ENCODE measurements at places on chromosomes 11 and 22.

- no peak for DNase-seq
Observed at GRCh38 chr22:38793317-38793716, 626 bp downstream of the DNAL4 start.

DNA sequence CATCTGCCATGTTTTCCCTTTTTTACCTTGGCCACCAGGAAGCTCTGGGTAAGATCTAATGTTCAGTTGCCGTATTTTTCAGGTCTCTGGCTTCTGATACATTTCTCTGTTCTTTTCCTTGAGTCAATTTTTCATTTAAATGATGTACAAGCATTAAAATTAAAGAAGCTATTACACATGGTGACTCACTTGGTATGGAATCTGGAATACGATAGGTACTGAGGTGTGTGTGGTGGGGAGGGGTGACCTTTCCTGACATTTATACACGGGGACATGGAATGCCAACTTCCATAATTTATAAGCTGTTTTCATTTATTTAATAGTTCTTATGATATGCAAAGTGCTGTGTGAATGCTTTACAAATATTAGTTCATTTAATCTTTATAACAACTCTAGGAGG is 47.8 kb upstream of the ALX4 start:
- no peak for DNase-seq

DNA sequence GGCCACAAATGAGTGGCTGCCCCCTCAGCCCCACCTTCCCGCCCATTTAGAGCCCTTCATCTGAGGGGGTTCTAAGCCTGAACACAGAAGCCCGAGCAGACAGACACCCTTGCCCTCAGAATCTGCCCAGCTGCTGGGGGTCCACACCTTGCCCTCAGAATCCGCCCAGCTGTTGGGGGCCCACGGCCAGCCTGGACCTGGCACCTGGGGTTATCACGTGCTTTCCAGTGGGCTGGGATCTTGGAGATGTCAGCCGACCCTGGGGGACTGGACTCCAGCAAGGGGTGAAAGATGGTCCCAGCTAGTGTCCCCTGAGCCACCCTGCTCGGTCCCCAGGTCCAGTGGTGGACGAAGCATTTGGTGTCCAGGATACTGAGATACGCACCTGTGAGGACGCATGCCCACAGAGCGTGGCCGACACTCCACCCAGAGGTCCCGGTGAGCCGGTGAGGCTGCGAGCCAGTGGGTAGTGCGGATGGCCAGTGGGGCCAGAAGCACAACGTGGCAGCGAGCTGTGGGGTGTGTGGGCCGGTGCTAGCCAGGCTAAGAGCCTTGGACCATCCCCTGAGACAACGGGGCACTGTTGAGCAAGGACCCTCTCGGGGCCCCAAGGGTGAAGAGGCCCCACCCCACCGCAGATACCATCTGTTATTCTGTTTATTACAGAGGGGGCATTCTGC is 3.1 kb upstream of the CTSD start:
- no peak for DNase-seq

GRCh38 chr22:47813661-47814060 is 1051.2 kb downstream of the TBC1D22A start:
- DNase-seq, result no peak

DNA sequence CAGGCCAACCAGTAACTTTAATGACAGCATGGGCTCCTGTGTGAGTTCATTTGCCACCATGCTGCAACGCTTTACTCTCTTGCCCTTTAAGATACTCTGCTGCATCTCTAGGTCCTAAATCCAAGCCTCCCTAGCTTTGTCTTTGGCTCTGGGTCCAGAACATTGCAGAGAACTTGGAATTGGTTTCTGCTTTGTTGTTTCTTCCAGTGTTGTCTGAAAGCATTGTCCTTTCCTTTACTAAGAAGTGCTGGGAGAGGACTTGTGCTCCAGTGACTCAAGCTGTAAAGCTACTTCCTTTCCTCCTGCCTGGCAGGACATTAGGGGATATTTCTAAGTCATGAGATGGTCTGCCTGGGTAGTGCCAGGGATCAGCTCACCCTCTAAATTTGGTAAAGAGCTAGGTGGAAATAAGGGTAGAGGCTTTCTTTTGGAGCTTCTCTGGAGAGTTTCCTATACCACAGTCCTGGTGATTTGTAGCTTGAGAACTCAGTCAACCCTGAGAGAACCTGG is 202.5 kb upstream of the CADM1 start:
- DNase-seq, result no peak

DNA sequence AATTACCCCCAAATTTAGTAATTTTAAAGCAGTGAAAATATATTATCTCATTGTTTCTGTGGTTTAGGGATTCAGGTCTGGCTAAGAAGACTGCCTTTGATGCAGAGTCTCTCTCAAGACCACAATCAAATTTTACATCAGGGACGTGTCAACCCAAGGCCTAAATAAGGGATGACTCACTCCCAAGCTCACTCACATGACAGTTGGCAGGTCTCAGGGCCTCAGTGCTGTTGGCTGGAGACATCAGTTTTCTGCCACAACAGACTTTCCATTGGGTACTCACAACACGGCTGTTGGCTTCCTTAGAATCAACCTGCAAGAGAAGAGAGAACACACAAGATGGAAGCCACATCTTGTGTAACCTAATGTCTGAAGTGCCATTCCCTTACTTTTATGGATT is 377.3 kb downstream of the FAM181B start:
- DNase-seq, result no peak

DNA sequence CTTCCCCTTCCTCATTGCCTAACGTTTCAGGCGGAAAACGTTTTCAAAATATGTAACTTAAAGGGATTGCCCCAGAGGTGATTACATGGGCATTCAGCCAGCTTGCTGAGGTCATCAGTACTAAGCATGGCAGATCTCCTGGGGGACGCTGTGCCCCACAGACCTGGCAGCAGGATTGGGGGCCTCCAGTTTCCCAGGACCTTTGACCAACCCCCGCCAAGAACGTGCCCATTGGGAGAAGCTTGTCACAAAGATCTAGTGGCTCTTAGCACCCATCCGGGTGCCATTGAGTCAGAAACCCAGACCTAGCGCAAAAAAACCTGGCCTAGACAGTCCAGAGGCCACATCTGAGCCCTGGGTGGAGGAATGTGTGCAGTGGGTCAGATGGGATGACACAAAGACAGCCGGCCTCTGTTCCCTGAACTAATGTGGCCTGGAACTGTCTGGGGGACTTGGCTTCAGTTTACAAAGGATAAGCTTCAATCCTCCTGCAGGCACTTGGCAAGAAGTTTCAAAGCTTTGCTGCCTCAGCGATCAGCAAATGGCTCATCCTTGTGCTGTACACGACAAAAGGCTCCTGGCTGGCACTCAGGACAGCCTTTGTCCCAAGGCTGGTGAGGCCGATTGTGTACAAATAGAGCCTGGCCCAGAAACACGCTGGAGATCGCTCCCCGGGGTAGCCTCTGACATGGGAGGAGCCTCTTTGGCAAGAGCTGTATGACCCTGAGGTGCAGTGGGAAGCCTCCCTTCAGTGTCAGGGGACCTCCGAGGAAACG is 9.5 kb downstream of the C1QTNF6 start:
- no peak for DNase-seq

DNA sequence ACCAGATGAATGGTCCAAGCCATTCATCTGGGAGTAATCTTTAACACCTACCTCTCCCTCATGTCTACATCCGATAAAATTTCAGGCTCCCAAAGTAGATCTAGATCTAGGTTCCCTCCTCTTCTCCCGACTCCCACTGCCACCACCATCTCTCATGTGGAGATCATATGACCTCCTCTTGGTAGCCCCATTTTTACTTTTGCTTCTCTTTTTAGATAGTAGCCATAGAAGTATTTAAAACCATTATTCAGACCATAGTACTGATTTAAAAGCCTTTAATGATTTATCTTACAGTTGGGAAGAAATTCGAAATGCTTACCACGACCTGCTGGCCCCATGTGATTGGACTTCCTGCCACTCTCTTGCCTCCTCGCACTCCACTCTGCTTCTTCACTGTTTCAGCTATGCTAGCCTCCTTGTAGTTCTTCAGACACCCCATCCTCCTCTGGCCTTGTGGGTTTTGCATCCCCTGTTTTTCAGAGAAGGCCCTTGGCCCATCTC is 98.5 kb downstream of the RASSF10 start:
- DNase-seq, result no peak

- DNase-seq, result no peak
Observed at GRCh38 chr11:64813826-64814225, 3.5 kb upstream of the MEN1 start.

- no peak for DNase-seq
Observed at GRCh38 chr22:28488825-28489224, 190.8 kb downstream of the TTC28 start.
